ENCODE measurements at places on chromosomes 7 and 10.
A peak's percentile ranks its signal among the peaks of the same experiment; 100 is the strongest.

- no peak for DNase-seq
Measured at GRCh38 chr10:121681997-121682687, 83.9 kb upstream of the FGFR2 start.

- no peak for DNase-seq
Measured at GRCh38 chr7:88205179-88205578, 14.7 kb downstream of the SRI start.

DNA sequence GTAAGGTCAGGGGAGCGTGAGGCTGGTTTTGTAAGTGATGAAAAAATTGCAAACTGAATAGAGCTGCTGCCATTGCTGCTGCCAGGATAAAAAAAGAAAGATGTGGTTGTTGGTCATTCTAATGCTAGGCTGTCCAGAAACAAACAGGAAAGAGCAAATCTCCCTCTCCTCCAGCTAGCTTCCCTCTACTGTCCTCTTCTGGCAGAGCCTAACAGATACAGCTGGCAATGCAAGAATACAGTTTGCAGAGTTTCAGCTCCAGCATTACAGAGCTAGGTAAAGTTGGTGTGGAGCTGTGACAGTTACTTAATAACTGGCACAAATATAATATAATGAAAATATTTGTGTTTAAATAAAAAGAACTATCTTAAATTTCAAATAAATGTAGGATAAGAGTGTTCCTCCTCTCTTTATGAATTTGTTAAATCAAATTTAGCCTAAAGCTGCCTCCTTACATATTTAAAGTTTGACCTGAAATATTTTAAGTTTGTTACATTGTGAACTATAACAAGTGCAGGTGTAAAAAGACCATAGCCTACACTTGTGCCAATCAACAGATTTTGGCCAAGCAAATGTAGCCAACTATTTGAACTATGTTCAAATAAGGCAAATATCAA, 407.7 kb downstream of the SH2D4B start:
- DNase-seq = no peak

GRCh38 chr10:6498771-6499170, 81.3 kb downstream of the PRKCQ start:
- DNase-seq = no peak

DNA sequence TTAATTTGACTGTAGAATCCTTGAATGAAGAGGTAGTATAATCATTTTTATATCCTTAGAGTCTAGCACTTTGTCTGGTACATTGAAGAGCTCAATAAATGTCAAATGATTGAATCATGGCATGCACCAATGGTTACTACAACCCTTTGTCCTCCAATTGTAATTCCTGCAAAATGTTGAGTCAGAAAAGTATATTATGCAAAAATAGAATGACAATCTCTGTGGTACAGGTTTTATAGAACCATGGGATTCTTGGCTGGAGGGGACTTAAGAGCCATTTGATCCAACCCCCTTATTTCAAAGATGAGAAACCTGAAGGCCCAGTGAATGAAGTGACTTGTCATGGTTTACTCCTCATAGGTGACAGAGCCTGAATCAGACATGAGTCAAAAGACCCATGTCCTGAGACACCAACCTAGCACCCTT, 30.9 kb upstream of the SMKR1 start:
- DNase-seq = no peak

- DNase-seq = no peak
Measured at GRCh38 chr7:50304911-50305582, 531 bp downstream of the IKZF1 start.

- no peak for DNase-seq
Measured at GRCh38 chr7:11412036-11412435, 420.0 kb downstream of the THSD7A start.

DNA sequence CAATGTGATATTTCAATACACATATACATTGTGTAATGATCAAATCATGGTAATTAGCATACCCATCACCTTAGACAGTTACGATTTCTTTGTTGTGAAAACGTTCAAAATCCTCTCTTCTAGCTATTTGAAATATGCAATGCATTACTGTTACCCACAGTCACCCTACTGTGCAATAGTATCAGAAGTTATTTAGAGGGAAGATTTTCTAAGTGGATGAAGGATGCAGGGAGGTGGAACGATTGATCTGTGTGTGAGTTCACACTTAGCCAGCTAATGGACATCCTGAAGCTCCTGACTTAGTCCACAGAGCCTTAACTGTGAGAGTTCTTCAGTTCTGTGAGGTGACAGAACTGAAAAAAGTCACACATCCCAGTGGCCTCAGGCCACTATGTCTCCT, 97.2 kb upstream of the LAMB4 start:
- no peak for DNase-seq

DNA sequence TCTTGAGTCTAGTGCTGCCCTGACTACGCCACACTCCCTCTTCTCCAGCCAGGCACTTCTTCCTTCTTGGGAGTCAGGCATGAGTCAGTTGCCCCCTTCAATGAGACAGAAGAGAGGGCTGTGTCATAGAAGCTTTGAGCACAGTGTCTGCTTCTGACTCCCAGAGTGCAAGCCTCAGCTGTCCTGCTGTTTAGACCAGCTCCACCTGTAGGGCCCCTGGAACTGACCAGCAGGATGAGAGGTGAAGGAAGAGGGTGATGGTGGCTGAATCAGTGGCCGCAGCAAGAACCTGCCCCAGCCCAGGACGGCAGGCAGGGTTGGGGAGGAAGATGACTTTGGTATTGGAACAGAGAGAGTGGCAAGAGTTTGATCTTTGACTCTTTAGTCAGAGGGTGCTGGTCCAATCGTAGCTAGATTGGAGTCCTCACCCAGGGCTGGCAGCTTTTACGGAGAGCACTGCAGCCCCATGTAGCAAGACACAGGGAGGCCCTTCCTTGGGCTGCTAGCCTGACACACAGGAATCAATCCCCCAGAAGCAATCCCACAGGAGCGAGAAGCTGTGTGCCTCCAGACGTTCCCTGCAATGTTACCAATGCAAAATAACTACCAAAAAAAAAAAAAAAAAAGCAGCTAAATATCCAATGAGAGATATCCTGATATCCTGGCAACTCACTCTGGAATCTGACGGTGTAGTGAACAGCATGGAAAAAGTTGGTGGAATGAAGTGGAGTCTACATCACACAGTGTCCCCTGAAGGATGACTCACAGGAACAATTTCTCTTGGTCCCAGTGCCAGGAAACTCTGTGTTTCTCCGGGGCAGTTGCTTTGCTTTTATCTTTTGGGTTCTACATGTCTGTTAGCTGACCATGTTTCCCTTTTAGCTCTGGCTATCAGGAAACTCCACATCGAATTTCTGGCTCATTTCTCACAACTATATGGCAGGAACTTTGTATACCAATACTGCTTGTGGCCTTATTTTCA, 6.9 kb downstream of the C10orf62 start:
- peak; percentile 86 for DNase-seq

DNA sequence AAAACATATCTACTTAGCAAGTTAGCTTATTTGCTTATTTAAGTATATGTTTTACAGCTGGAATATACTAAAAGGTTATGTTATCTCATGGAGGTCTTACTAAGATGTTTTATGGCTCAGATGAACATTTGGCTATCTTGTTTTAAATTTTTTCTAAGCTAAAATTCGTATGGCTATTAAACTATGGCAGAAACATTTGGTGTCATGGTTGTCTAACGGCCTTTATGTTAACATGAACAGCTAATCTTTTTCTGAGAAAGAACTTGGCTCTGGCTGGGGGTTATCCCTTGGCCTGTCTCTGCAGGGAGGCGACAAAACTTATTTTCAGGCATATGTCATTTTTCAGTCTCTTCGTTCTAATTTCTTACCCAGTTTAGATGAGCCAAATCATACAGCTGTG, 101.5 kb upstream of the MTPN start:
- DNase-seq = no peak

DNA sequence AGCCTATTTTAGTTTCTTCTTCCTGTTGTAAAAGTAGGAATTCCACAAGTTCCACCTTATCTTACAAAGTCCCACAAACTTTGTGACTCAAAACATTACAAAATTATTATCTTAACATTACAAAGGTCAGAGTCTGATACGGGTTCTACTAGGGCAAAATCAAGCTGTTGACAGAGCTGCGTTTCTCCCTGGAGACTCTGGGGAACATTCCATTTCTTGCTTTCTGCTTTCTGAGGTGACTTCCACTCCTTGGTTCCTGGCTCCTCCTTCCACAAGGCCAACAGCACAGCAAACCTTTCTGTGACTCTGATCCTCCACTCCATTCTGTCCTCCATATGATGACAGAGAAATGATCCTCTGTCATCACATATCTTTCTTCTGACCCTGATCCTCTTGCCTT, 10.6 kb downstream of the OR2F1 start:
- DNase-seq = no peak

GRCh38 chr10:103709341-103709920, 145.9 kb downstream of the SH3PXD2A start:
- peak; percentile 57 for DNase-seq

GRCh38 chr7:50684713-50685075, 98.0 kb downstream of the GRB10 start:
- DNase-seq = no peak

GRCh38 chr7:26397796-26398426, 106.2 kb downstream of the SNX10 start:
- DNase-seq = no peak
